ENCODE measurements at places on chromosomes 3 and 15. TPM values are rescaled to one million over a fixed set of nuclear protein-coding genes. Genes with fewer than 3 reads are reported as not detected.

- no peak for DNase-seq
These were observed 23.5 kb downstream of the COLQ start for GRCh38 chr3:15497964-15498363.

The ATP13A5 gene
- total RNA-seq: not detected

- DNase-seq: no peak
These were observed 168.2 kb downstream of the TP63 start for GRCh38 chr3:189799366-189799765.

DNA sequence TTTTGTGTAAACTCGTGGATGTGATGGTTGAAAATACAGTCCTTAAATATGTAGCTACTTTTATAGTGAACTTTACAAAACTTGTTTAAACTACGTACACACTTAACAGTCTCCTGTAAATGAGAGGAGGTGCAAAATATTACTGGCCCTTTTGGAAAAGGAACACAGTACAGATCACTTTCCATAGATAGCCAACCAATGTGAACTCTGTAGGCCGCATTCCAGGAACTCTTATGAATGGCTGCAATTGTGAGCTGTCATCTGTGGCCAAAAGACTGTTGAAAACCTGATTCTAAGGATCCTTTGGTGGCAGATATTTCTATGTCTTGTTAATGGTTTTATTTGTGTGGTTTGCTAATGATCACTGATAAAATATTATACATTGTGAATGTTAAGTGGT is 6.2 kb downstream of the TSC22D2 start:
- DNase-seq: no peak

The CISH gene
- total RNA-seq: 13.5 TPM

The THSD4 gene
- 59.5 TPM for total RNA-seq

- DNase-seq: no peak
These were observed 88.2 kb upstream of the FLNB start for GRCh38 chr3:57919987-57920386.

DNA sequence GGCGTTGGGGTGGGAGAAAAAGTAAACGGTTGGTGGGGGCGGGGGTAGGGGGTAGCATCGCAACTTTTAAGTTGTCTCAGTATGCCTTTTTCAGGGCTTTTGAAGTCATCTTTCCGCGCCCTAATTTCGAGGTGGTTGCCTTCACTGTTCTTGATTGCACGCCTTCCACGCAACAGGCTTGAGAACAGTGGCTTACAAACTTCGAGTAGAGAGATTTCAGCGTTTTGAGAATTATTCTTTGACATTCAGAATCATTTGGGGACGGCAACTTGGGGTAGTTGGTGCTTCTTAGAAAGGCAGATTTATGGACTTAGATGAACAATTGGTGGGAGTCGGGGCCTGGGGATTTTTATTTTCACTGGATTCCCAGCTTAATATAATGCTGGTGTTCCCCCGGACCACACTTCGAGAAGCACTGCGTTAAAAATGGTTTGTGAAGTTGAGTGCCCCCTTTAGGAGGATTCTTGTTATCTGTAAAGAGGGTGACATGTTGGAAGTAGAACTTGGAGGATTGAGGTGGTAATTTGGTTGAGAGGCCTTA is 880 bp downstream of the PPP4R2 start:
- peak; percentile 50 for DNase-seq

Measured in Peyer's patch (tissue), 4 donors.